ENCODE measurements at places on chromosomes 7 and 10. TPM values are rescaled to one million over a fixed set of nuclear protein-coding genes. Genes with fewer than 3 reads are reported as not detected.

DNA sequence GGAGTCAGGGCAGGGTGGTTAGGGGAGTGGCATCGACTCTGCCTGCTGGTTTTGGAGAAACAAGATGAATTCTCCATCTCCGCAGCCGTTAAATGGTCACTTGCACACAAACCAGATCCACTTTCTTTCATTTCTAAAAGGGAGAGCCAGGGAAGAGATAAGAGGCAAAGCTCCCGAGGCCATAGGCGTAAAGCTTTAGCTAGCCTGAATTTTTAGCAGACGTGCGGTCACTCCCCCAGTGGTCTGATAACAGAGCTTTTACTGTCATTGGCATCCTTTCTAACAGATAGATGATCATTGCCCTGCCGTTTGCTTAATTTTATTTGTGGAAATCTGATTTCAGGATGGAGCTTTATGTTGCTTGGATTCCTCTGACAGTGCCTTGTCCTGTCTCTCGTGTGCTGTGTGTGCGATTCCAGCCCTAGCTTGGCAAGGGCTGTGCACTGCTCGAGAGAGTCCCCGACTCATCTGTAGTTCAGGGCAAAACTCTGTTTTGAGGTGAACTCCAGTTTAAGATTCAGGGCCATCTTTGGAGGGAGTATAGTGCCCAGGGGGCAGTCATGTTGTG, 62.5 kb downstream of the GATA3 start:
- DNase-seq, result no peak

DNA sequence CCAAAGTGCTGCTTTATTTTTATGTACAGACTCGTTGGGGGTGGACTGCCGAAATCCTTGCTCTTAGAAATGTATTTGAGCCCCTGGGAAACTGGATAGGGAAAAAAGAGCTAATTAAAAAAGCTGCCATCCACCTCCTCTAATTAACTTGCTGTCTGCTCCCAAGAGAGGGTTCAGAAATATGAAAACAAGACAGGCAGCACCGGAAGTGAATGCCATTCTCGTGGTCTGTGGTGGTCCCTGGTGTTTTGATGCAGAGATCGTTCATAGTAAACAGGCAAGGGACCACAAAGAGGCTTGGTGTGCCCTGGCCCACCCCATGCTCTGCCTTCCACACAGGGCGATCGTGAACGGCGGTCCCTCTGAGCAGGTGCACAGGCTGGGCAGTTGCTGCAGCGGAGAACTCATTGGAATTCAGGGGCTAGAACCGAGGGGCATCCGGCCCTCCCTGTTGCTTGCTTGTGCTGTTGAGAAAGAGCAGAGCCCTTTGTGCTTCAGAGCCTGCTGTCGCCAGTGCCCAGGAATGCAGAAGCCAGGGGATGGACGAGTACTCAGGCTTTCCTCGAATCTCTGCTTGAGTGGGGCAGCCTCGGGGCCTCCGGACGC, 79.1 kb upstream of the BTBD16 start:
- peak; percentile 46 for DNase-seq

- DNase-seq, result no peak
These were observed 13.4 kb downstream of the TASOR2 start for GRCh38 chr10:5698062-5698461.

GRCh38 chr7:2930310-2931033, 86.4 kb upstream of the GNA12 start:
- peak; percentile 7 for DNase-seq

DNA sequence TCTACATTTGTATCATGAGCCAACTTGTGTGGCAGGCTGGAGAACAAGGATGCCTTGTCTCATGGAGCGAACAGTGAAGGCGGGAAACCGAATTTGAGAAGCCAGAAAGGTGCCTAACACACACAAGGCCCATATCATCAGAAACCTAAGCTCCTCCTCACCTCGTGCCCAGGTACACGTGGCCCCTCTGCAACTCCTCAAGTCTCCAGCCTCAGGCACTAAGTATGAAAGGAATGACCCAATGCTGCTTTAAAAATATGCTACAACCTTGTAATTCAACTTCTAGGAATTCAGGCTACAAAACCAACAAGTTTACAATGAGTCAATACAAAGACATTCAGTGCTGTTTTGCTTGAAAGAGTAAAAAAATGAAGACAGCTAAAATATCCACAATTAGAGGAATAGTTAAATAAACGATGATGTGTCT, 95.7 kb downstream of the CDK6 start:
- DNase-seq, result no peak

The NAT16 gene
- total RNA-seq, result not detected

The CLCN1 gene
- not detected for total RNA-seq

DNA sequence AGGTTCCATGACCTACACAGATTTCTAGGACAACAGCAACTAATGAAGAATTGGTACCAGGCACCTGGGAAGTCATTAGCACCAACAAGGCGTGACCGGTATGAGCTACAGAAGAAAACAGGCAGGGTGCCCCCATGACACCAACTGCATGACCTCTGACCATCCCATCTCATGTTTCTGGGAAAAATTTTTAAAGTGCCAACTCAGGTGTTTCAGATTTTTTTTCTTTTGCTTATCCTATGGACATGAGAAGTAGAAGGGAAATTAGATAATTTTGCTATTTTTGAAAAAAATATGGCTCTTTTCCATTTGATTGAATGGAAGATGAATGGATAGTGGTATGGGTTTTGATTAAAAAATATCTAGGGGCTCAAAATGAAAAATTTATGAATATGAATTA, 154.8 kb downstream of the NRCAM start:
- no peak for DNase-seq

The LIMK1 gene
- total RNA-seq, result 9.4 TPM

DNA sequence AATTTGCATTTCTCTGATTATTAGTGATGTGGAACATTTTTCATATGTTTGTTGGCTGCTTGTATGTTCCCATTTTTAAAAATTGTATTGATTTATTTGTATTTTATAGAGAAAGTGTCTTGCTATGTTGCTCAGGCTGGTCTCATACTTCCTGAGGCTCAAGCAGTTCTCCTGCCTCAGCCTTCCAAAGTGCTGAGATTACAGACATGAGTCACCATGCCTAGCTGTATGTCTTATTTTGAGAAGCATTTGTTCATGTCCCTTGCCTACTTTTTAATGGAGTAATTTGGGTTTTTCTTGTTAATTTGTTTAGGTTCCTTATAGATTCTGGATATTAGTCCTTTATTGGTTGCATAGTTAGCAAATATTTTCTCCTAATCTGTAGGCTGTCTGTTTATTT, 214.2 kb upstream of the KAT6B start:
- no peak for DNase-seq

- no peak for DNase-seq
These were observed 23.8 kb upstream of the FZD1 start for GRCh38 chr7:91240376-91240941.

DNA sequence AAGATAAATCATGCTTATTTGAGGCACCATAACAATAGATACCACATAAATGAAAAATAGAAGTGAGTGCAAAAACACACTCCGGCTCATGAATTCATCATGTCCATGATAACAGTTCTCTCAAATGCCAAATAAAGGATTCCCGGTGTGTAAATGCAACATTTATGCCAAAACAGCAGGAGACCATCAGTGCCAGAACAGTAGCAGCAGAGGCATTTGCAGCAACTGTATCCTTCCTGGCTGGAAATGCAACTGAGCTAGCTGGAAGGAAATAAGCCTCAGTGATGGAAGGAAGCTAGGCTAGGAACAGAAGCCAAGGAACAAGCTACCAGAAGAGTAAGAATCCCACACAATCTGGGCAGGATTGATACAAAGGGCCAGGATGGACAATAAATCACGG, 79.9 kb upstream of the THSD7A start:
- DNase-seq, result no peak

The WASL gene
- 31.6 TPM for total RNA-seq

Data from left ventricle myocardium superior (tissue), 1 donor.